ENCODE measurements at places on chromosomes 1 and 21. TPM values are rescaled to one million over a fixed set of nuclear protein-coding genes. Genes with fewer than 3 reads are reported as not detected.

DNA sequence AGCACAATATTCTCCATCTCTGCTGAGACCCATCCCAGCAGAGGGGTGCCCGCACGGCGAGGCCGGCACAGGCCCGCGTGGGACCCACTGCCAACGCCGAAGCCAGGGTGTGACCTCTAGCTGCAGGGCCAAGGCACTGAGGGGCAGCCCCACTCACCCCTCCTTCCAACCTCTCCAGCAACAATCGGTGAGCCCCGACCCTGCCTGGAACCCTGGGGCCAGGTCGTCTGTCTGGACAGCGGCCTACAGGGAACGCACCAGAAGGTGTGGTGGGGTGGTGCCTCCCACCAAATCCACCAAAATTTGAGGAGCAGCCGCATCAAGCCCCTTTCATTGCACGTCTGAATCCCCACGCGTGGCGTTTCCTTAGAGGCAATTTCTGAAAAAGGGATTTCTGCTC is 63.0 kb upstream of the ADARB1 start:
- DNase-seq = no peak

- DNase-seq = no peak
Observed at GRCh38 chr1:178916448-178917174, 45.7 kb upstream of the ANGPTL1 start.

GRCh38 chr1:11478571-11479374 is at the start of gene DISP3:
Gene DISP3 (plus strand): TSS chr1:11479155. CDS start chr1:11500993, 21,838 bp downstream.
- DNase-seq = no peak

The OLFML2B gene
- 0.53 TPM for total RNA-seq
